HTR-8/SVneo (cell line): ENCODE measurements at places on chromosomes 12 and 14.

DNA sequence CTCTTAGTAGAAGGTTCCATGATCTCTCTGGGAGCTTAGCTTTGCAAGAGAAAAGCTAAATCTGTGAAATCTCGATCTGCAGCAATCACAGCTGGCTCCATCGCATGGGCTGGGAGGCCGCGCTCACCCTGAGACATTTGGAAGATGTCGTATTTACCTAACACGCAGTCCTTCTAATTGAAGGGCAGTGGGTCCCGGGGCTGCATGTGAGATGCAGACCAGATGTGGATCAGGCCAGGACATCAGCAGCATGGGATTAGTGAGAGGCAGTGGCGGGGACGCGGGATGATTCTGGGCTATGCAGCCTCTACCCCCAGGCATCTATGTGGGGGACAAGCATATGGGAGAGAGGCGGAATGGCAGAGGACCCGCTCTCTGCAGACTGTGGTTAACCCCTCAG is 312.4 kb upstream of the RTL1 start:
- DNase-seq = no peak

GRCh38 chr12:122387887-122388286 is 34.6 kb downstream of the CLIP1 start:
- DNase-seq = no peak

DNA sequence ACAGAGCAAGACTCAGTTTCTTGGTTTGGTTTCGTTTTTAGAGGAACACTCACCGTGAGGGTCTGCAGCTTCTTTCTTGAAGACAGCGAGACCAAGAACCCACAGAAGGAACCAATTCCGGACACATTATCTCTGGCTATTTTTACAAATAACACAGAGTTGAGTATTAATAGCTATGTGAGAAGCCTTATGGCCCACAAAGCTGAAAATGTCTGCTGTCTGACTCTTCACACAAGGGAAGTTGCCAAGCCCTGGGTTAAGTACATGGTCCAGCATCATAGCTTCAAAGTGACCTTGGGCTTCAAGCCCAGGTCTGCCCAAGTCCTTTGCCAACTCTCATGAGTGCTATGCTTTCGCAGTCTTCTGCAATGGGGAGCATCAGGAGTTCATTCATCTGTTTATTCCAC is 2.6 kb upstream of the LGMN start:
- DNase-seq = no peak

- DNase-seq = no peak
Measured at GRCh38 chr14:59091404-59091803, 97.1 kb upstream of the DAAM1 start.

GRCh38 chr12:24603371-24603770 is 345.5 kb downstream of the BCAT1 start:
- no peak for DNase-seq

DNA sequence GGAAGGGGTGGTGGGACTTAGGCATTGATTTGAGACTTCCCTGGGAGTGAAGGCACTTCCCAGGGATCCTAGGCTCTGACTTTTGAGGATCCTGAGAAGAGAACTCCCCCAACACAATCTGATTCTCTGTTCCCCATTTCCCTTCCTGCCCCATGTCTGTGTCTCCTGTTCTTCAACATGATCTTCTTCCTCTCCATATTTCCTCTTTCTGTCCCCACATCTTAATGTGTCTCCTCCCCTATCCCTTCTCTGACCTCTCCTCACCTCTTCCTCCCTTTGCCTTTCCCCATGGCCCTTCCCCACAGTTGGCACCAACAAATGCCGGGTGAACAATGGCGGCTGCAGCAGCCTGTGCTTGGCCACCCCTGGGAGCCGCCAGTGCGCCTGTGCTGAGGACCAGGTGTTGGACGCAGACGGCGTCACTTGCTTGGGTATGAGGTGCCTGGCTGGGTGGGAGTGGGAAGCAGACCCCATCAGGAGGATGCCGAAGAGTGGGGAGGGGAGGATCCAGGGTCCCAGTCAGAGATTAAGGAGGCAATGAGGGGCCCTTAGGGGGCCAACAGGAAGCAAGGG is 15.2 kb upstream of the LRP1-AS start:
- DNase-seq = no peak

DNA sequence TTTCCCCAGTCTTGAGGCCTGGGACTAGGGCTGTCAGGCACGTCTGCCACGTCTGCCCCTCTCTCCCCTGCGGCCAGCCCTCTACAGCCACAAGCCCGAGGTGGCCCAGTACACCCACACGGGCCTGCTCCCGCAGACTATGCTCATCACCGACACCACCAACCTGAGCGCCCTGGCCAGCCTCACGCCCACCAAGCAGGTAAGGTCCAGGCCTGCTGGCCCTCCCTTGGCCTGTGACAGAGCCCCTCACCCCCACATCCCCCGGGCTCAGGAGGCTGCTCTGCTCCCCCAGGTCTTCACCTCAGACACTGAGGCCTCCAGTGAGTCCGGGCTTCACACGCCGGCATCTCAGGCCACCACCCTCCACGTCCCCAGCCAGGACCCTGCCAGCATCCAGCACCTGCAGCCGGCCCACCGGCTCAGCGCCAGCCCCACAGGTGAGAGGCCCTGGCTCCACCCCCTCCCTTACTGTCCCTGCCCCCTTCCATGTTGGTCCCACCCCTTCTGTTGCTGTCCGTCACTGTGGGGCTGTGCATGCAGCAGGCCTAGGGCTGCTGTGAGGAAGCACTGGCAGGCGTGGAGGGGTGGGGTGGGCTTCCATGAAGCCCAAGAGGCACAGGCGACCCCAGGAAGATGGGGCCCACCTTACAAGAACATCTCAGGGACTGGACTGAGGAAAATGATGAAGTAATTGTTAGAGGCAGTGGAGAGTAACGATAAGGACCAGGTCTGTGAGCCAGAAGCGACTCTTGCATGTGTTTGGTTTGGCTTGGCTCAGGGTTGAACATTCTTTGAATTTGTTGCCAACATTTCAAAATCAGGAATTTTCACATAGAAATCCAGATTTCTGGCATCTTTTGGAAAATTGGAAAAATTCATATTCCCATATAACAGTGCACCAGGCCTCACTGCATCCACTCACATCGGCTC is 16.8 kb downstream of the C12orf43 start:
- no peak for DNase-seq

GRCh38 chr14:104383996-104384775 is 195.4 kb upstream of the C14orf180 start:
- DNase-seq = no peak

- DNase-seq = no peak
Measured at GRCh38 chr12:124774054-124774461, 89.6 kb downstream of the SCARB1 start.

GRCh38 chr12:130664252-130664651 is 51.8 kb downstream of the RIMBP2 start:
- no peak for DNase-seq

DNA sequence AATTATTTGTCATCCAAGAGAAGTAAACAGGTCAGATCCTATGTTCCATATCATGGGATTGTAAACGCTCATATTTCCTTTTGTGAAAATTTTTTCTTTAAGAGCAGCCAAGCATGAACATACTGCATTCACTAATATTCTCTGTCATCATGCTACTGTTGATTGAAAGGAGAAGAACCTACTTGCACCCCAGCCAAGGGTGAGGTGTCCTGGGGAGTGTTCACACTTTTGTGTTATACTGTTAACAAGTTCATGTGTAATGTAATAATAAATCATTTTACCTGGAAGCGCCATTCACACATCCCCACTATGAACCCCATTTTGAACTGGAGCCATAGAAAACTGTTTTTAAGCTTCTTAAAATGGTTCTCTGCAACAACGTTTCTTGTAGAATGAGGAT is 53.6 kb downstream of the HMGA2 start:
- DNase-seq = no peak

- DNase-seq = peak; percentile 95
Measured at GRCh38 chr12:123126294-123127181, 24.4 kb downstream of the PITPNM2 start.

GRCh38 chr14:64700894-64701293 is 3.3 kb upstream of the PLEKHG3 start:
- DNase-seq = no peak

GRCh38 chr14:21863289-21863688 is 189.7 kb upstream of the OR4E1 start:
- no peak for DNase-seq

DNA sequence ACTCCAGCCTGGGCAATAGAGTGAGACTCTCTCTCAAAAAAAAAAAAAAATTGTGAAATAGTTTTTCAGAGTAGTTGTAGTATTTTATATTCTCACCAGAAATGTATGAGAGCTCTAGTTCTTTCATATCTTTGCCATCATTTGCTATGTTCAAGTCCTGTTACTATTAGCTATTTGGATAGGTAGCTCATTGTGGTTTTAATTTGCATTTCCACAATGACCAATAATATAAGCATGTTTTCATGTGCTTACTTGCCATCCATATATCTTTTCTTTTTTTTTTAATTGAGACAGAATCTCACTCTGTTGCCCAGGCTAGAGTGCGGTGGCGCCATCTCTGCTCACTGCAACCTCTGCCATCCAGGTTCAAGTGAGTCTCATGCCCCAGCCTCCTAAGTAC is 8.4 kb upstream of the RIPK3 start:
- DNase-seq = no peak

GRCh38 chr12:17016116-17016864 is 410.3 kb upstream of the LMO3 start:
- DNase-seq = no peak

GRCh38 chr12:109961201-109961600 is 35.0 kb downstream of the GIT2 start:
- no peak for DNase-seq

DNA sequence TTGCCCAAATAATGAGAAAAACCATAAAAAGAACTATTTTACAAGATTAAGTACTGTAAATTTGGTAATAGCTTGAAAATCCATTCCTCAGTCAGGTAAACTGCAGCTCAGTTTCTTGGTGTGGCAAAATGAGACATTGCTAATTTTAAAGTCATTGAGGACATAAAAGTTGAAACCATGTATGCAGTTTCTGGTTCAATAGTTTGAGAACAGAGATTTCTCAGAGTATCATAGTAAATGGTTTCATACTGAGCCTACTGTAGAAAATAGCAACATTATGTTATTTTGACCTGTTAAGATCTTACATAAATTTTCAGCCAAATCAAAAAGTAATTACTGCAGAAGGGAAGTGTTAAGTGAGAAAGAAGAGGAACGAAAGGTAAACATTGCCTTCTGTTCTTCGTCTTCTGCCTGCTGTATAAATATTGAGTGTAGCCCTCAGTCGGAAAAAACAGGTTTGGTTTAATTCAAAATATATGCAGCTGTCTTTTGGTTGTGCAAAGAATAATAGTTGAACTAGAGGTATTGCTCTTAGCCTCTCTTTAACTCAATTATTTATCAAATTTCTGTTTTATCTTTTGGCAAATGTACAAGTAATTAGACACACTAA is 119.6 kb downstream of the SYNE2 start:
- no peak for DNase-seq

DNA sequence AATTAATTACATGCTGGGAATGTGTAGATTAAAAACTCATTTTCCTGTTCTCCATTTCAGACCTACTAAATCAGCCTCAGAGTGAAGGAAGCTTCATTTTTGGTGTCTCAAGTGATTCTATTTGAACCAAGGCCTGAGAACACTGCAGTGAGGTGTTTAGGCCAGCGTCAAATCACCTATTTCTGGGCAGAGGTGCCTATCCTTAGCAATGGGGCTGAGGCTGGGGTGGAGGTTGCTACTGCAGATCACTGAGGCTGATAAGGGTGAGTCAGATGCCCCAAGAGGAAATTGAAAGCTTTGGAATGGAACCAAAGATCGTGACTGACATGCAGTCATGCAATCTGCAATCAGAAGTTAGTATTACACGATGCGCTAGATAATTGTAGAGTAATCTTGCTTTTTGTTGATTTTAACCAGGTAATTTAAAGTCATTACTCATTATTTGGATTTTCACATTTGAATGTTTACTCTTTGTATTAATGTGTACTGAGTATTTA is 4.4 kb downstream of the TXNRD1 start:
- peak; percentile 67 for DNase-seq

GRCh38 chr12:106429636-106430035 is 72.1 kb downstream of the POLR3B start:
- DNase-seq = no peak

DNA sequence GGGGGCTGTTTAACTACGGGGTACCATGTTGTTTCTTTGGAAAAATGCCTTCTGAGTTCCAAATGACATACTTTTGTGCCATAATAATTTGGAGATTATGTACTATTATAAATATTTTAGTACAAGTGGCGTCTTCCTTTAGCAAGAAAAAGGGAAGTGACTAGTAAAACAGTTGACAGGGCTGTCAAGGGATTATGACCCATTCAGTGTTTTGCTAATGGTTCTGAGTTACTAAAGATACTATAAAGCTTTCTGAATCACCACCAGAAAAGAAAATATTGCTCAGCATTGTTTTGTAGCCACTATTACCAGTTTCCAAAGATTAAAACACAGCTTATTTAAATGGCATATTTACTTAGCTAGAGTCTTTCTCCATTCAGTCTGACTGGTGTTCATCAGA is 334.9 kb downstream of the SNAPC1 start:
- DNase-seq = no peak

DNA sequence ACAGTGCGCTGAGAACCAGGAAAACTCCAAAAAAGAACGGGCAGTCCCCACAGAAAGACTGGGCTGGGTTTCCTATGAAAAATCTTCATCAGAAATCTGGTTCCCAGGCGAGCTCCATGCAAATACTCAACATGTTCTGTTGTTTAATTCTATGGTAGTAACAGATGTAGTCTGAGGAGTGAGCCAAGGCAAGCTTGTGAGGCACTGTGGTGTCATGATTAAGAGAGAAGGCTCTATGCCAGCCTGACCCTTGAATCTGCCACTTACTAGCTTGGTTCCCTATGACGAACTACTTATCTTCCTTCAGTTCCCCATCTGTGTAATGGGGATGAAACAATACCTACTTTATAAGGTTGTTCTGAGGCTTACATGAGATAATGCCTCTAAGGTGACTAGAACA is 10.7 kb downstream of the POMT2 start:
- no peak for DNase-seq

DNA sequence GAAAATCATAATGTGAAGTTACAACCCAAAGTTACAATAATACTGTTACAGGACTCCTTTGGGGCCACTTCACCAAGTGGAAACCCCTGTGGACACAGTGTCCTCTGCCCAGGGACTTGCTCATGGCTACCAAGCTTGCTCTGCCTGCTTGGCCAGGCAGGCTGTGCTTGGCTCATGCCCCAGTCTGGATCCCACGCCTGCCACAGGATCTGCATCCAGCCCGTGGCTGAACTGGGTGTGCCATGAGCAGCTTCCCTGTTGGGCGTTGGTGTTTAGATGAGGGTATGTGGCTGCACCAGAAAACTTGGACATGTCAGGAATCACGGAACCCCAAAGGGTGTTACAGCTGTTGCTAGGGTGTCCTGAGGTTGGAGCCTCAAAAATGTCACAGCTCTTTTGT is 820.9 kb downstream of the SLC6A15 start:
- DNase-seq = no peak
